HCT116 (cell line): ENCODE measurements at places on chromosomes 11 and 22.

- no peak for DNase-seq
Measured at GRCh38 chr22:34324763-34325162, 404.5 kb upstream of the LARGE1 start.

DNA sequence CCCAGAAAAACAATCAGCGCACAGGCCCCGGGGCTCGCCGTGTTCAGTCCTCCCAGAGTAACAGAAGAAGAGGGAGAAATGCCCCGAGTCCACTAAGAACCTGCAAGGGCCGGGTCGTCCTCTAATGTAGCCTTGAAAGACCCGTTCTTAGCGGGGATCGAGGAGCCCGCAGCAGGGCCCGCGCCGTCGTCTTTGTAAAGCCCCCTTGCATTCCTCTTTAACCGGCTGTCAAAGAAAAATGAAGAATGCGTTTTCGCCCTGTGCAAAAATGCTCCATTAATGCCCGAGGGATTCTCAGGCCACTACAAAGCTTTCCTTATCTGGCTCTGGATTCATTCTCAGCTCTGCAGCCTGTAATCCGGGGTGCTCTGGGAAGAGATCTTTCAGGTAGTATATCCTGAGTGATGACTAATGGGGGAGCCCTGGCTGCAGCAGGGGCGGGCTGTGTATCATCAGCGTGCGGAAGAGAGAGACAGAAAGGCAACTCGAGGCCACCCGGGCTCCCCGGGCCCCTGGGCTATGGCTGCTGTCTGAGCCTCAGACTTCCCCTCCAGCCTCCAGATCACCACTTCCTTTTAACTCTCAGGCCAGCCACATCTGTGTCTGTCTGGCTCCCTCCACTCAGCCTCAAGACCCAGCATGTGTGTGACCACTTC, 78.2 kb downstream of the FBLN1 start:
- DNase-seq, result no peak

- DNase-seq, result no peak
Measured at GRCh38 chr11:125447721-125448120, 48.3 kb downstream of the FEZ1 start.

GRCh38 chr22:39645532-39645931, 75.0 kb downstream of the CACNA1I start:
- no peak for DNase-seq

DNA sequence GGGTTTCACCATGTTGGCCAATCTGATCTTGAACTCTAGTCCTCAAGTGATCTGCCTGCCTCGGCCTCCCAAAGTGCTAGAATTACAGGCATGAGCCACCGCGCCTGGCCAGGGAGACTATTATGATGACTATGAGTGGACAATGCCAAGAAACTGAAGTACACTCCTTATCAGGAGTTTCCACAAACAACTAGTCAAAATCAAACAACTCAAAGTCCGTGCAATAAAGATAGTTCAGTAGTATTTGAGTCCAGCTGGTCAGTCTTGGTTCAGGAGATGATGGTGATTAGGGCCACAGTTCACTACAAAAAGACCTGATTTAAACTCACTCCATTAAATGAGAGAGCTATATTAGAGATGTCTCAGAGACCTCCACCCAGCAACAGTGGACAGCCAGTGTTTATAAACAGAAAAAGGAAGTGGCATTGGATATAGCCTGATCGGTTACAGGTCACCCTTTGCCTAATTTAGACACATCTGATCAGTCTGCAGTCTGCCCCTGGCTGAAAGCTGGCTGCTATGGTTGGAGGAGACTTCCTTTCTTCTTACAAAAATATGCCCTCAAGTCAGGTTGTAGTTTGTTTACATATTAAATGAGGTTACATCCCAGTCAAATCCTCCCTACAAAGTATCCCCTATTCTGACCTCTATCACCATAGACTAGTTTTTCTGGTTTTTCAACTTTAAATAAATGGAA, 17.0 kb downstream of the CD3E start:
- DNase-seq, result no peak

- no peak for DNase-seq
Measured at GRCh38 chr11:32315121-32315520, 120.2 kb downstream of the WT1 start.

GRCh38 chr11:44747316-44747715, 20.6 kb downstream of the TSPAN18 start:
- DNase-seq, result no peak

GRCh38 chr11:9566561-9567063, 6.9 kb upstream of the WEE1 start:
- no peak for DNase-seq

DNA sequence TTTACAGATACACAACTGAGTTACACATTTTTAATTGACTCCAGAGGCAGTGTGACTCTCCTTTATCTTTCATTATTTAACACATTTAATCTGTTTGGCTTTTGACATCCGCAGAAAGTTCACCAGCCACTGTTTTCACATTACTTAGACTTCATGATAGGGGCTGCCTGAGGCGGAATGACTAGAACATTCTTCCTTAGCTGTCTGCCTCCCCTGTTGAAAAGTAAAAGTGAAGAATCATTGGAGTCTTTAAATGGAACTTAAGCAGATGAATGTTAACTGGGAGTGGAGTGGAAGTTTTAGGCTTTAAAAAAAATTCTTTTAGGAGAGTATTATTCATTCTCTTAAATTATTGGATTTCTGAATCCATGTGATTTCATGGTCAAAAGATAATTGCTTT, 229.2 kb upstream of the MTNR1B start:
- DNase-seq, result no peak

DNA sequence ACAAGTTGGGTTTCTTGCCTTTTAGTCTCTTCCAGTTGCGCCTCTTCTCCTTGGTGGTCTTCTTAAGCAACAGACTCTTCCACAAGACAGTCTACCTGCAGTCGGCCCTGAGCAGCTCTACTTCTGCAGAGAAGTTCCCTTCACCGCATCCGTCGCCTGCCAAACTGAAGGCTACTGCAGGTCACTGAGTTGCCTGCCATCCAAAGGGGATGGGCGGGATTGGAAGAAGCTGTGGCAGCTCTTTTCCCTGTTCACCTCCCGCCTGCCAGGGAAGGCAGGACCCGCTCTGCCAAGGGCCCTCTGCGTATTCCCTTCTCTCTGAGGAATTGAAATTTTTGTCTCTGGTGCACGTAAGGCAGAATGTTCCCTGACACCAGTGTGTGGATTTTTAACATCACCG, 9.2 kb upstream of the STT3A start:
- no peak for DNase-seq

DNA sequence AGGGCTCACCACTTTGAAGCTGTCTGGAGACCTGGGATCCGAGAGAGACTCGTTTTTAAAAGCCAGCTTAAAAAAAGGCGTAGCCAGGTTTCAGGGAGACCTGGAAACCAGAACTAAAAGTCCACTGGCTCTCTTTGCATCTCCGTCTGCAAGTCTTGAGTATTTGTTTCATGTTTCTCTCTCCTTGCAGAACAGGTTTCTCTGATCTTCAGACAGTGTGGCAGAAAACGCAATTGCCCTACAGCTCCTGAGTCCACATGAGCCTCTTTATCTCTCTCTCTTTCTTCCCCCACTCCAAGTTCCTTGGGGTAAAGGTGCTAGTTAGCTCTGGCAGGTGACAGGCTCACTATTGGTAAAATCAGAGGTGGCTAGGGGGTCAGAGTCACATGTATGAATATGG, 67.0 kb upstream of the AMPD3 start:
- DNase-seq, result no peak

- no peak for DNase-seq
Measured at GRCh38 chr22:40182231-40182835, 4.6 kb downstream of the TNRC6B start.

DNA sequence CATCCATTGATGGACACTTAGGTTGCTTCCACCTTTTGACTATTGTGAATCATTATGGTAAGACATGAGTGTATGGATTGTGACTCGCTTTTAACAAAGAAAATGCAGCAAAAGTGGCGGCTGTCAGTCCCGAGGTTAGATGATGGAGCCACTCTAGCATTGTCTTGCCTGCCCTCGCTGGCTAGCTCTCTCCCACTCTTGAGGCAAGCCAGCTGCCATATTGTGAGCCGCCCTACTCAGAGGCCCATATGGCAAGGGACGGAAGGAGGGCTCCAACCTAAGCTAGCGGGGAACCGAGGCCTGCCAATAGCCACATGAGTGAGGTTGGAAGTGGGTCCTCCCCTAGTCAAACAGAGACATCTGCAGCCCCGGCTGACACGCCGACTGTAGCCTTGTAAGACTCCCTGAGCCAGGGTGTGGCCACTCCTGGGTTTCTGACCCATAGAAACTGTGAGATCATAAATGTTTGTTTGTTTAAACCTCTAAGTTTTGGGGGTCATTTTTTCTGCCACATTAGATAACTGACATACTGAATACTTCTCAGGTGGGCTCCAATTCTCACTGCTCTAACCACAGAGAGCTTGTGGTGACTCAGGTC, 160.2 kb downstream of the LDLRAD3 start:
- DNase-seq, result no peak

DNA sequence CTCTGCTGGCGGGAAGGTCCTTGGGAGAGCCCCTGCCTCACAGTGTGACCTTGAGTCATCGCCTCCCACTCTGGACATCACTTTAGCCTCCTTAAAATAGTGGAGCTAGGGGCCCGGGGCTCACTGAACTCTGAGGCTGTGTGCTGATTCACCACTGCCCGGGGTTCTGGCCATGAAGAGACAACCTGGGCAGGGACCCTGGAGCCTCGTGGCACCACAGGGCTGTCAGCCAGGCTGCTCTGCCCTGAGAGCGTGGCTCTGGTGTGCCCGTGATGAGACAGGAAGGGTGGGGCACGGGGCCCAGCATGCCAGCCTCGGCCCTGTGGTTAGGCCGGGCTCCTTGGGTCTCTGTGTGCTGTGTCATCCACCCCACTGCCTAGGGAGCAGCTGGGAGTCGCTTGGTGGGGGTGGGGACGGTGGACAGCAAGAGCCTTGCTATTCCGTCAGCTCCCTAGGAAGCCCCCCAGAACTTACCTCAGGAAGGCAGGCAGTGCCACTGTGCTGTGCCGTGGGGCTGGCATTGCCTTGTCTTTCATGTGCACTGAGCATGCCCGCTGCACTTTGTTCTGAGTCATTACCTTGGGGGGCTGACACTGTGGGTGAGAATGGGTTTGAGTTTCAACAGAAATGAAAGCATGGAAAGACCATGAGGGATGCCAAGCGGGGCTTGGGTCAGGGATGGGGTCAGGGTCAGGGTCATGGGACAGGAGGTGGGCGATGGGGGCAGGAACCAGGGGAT, 31.7 kb downstream of the TPCN2 start:
- no peak for DNase-seq

- no peak for DNase-seq
Measured at GRCh38 chr11:134244593-134244992, 8.6 kb downstream of the THYN1 start.

GRCh38 chr11:30960387-30960992, 374.3 kb upstream of the MPPED2 start:
- DNase-seq, result peak; percentile 35

- no peak for DNase-seq
Measured at GRCh38 chr11:14149683-14150082, 187.2 kb downstream of the SPON1 start.

DNA sequence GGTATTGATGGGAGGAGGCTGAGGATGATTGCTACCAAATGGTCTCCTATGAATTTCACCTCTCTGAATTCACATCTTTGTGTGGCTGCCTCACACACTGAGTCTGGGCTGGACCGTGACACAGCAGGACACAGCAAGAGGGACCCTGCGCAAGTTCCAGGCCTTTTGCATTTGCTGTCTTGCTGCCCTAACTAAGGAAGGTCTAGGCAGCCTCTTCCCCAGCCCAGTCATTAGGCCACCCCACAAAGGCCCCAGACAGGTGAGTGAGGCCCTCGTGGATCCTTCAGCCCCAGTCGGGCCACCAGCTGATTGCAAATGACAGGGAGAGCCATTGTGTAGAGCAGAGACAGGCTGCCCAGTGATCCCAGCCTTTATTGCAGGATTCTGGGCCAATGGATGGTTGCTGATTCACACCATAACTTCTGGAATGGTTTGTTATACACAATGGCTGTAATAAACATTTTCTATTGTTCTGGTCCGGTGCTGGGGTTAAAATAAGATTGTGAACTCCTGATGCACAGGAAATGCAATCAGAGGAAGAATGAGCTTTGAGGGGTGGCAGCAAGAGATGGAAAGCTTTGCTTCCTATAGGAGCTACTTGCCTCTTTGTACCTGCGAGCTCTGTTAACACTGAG, 28.5 kb upstream of the CSNK2A3 start:
- no peak for DNase-seq

GRCh38 chr11:122091835-122092234, 24.2 kb downstream of the BLID start:
- no peak for DNase-seq

GRCh38 chr22:35478633-35479107, 62.0 kb upstream of the RASD2 start:
- no peak for DNase-seq

DNA sequence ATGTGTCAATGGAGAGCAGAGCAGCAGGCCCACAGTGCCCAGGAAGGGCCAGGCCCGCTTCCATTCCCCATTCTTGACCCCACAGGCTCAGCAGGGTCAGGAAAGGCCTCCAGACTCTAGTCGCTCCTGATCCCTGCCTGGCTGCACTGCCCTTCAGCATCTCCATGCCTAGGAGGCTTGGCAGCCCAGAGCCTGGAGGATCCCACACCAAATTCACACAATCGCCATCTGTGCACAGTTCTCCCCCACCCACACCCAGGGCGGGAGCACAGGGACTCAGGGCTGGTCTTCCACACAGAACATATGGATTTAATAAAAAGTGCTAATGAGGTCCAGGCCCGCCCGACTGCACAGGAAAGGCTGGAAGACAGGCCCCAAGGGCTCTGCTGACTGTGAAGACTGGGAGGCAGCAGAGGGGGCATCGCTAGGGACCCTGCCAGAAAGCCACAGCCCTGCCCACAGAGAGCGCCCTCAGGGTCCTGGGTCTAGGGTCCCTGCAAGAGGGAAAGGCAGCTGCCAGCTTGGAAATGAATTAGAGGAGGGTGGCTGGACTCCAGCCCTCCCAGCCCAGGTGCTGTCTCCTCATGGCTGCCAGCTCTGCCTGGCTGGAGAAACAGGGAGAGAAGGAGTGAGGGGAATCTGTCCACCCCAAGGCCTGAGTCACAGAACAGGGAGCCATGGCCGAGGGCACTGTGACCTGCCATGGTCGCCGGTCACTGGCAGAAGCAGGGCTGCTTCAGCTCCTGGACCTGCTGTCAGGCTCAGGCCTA, 39.7 kb downstream of the DKK3 start:
- no peak for DNase-seq
